ENCODE measurements at places on chromosomes 6 and 20.

- peak; percentile 88 for DNase-seq
Observed at GRCh38 chr20:44407402-44408184, 52.1 kb downstream of the HNF4A start.

DNA sequence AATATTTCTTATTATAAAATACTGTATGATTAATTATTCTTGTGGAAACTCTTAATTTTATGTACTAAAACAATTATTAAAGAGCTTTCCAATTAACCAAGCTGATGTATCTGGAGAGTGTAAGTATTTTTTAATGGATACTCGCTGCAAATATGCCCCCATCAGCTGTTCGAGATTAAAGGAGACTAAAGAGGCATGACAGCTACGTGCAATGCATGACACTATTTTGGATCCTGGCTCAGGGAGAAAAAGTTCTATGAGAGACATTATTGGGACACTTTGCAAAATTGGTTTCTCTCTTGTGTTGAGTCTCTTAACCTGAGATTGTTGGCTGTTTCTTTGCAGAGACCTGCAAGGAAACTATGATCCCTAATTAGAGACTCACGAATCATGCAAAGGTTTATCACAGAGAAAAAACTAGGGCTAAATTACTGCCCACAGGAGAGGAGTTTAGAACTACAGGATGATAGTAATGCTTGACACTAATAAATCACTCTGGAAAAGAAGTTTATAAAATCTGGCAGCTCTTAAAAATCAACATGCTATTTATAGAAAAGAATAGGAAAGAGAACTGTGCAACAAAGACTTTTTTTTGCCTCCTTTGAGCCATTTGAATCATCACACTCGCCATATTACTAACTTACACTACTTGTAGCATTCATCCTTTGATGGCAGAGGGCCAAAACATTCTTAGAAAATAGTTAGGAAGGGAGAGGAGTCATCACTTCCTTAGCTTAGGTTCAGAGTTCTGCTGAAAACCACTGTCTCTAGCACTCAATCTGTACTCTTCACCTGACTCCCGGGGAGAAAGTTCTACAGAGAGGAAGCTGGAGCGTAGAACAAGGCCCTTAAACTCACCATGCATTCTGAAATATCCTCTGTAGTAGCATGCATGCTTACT, 25.3 kb downstream of the NRN1 start:
- no peak for DNase-seq

DNA sequence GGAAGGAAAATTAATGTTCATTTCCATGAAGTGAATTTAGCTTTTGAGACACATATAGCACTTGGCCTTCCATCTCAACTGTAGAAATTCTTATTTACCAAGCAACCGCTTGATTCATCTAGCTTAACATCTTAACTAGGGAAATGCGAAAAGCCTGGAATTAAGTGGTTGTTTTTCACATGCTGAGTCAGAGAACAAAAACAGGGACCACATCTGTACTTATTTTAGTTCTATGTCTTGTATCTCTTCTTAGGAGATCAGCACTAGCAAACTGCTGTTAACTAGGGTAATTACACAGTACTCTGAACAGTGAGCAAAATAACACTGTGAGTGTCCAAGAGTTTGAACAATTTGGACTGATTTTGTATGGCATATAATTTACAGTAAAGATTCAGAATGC, 590.9 kb upstream of the NRSN1 start:
- no peak for DNase-seq

GRCh38 chr6:112874881-112875280, 527.8 kb downstream of the RFPL4B start:
- DNase-seq = no peak

- no peak for DNase-seq
Observed at GRCh38 chr20:8062756-8063155, 43.2 kb upstream of the TMX4 start.

GRCh38 chr6:39488255-39488879, 165.9 kb upstream of the KCNK16 start:
- DNase-seq = no peak

DNA sequence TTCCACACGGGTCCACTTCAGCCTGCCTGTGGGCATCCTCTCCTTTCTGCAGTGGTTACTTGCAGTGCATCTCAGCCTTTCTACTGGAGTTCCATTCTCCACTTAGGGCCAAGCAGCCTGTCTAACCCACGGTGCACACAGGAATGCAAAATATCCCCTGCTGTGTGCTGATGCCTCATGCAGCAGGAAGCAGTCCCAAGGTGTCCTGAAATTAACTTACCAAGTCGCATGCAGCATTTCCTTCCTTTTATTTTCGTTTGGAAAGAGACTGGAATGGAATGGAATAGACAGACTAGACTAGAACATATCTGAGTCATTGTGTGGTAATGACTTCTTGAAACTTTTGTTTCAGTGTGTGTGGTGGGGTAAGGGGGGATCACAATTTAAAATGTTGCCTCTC, 25.9 kb upstream of the FOXQ1 start:
- DNase-seq = no peak

DNA sequence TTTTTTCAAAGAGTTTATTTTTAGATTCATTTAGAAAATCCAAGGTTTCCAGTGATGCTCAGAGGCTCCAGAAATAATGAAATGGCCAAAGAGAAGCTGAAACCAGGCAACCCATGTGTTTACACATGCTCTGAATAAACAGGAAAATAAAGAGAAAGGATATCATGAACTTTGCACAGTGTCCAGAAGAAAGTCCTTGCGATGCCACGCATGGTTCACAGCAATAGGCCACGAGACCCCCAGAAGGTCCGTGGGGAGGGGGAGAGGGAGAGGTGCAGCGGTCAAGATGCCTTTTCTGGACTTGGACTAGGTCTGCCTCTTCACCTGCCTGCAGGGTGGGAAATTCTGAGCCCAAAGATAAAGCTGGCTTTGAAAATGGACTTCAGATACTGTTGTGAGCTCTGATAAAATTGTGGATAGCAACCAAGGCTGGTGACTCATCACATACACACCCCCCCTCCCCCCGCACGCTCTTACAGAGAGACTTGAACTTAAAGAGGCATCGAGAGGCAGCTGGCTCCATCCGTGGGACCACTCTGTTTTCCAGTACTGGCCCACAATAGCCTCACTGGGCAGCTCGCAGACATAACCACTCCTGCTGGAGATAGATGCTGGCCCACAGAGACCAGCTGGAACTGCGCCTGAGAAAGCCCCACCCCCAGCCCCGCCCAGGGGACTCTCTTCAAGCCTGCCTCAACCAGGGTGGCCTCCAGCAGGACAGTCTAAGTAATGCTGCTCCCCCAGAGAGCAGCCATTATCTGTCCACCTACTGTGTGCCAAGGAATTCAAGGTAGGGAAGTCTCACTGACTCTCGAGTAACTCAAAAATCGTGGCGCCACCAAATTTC, 21.2 kb upstream of the NFATC2 start:
- DNase-seq = peak; percentile 91

- no peak for DNase-seq
Observed at GRCh38 chr6:5906842-5907241, 99.9 kb downstream of the NRN1 start.

GRCh38 chr20:1652960-1653359, 4.6 kb downstream of the SIRPG start:
- DNase-seq = no peak

DNA sequence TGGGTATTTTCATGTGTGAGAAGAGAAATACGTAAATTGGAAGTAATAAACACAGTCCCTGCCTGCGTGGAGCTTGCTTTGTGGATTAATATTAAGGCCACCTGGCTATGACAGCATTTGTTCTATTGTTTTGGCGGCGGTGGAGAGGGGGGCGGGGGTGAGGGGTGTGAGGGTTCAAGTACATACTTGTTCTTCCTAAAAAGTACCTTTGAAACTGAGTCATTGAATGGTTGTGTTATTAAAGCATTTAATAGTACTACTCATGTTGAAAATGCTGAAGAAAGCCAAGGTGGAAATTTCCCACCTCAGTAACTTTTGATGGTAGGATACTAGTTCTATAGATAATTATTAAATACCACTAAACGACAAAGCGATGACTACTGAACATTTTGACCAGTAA, 95.0 kb downstream of the FOXC1 start:
- DNase-seq = no peak

GRCh38 chr20:389220-389619, 8.7 kb downstream of the TRIB3 start:
- no peak for DNase-seq

DNA sequence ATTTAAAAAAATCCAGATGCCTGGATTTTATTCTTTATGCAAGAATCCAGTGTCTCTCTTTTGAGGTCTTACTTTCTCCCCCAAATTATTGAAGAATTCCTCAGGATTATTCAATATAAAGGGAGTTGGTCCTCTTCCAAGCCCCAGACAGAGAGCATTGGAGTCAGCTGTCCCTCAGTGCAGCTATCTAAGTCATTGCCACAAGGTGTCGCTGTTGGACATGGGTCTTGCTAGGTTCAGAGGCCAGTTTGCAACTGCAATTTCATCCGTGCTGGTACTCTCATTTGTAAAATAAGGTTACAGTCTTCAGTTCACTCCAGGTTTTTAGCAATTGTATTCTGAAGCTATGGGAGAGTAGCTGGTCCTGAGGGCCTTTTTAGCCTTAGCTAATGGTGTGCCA, 27.8 kb downstream of the CCN2 start:
- peak; percentile 77 for DNase-seq

GRCh38 chr6:127907960-127908640, 7.2 kb upstream of the THEMIS start:
- no peak for DNase-seq

DNA sequence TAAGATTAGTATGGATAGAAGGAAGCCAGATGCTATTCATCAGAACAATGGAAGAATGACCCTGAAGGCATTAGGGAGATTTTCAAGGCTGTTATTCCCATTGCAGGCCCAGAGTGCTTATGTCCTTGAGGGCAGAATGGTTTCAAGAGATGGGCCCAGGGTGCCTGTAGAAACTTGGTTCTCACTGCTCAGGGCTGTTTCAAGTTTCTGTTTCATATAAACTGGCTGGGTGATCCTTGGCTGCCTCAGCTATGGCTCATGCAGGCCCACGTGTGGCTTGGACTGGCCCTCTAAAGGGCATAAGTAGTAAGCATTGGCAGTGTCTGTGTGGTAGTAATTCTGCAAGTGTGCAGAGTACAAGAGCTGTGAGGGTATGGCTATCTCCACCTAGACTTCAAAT, 540.9 kb upstream of the MAN1A1 start:
- no peak for DNase-seq

GRCh38 chr6:159074120-159074684, 29.4 kb upstream of the TAGAP start:
- DNase-seq = no peak

GRCh38 chr6:111922454-111923297, 49.4 kb upstream of the FYN start:
- DNase-seq = peak; percentile 63

- DNase-seq = no peak
Observed at GRCh38 chr20:37257988-37258387, 3.6 kb downstream of the GHRH start.

DNA sequence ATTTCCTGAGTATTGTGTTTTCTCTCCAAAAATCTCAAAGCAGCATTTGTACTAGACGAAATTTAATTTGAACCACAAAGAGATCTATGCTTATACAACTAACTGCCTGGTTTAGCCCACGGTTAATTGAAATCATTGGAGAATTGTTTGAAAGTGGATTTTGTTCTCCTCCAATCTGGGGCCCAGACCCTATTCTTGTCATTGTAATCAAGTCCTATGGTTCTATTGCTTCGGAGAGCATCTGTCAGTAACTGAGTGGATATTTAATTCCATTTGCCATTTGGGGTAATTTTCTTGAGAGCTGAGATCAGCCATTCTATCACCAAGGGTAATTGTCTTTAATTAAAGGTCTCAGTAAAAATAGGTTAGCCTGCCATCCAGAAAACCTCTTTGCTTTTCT, 117.0 kb upstream of the KCNG1 start:
- DNase-seq = no peak

GRCh38 chr6:3410385-3411360, 46.2 kb downstream of the SLC22A23 start:
- DNase-seq = peak; percentile 92

DNA sequence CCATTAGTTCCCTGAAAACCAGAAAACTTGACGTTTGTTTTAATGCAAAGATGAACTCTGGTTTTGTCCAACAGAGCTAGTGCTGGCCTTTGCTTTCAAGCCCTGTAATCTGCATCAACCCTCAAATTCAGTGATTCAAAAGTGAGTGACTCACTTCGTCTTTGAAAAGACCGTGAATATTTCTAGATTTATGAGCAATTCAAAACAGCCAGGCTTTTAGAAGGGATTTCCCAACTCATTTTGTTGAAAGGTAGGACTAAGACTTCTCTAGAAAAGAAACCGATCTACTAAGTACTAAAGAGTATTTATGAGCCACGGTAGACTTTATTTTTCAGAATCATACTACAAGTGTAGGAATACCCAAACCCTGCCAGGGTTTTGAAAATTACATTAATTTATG, 121.5 kb downstream of the UST start:
- DNase-seq = no peak

- DNase-seq = peak; percentile 33
Observed at GRCh38 chr6:157490611-157491269, 109.8 kb downstream of the ZDHHC14 start.

DNA sequence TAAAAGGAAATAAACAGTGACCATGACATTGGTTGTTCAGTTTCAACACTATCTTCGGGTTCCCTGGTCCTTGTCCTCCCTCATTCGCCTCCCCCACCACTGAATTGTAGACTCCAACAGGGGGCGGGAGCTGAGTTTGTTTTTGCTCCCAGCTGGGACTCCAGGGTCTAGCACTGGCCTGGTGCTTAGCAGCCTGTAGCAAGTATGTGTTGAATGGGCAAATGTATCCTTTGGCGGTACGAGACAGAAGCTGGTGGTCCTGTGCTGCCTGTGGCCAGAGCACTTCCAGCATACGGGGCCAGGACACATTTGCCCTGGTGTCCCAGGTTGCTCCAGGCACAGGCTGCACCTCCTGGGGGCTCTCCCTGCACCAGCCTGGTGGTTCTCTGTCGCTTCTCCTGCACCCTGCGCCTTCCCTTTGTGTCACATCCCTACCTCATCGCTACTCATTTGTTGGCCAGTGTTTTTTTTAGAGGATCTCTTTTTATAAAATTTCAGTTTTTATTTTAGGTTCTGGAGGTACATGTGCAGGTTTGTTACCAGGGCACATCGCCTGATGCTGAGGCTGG, 40.1 kb downstream of the PHACTR3 start:
- DNase-seq = no peak

DNA sequence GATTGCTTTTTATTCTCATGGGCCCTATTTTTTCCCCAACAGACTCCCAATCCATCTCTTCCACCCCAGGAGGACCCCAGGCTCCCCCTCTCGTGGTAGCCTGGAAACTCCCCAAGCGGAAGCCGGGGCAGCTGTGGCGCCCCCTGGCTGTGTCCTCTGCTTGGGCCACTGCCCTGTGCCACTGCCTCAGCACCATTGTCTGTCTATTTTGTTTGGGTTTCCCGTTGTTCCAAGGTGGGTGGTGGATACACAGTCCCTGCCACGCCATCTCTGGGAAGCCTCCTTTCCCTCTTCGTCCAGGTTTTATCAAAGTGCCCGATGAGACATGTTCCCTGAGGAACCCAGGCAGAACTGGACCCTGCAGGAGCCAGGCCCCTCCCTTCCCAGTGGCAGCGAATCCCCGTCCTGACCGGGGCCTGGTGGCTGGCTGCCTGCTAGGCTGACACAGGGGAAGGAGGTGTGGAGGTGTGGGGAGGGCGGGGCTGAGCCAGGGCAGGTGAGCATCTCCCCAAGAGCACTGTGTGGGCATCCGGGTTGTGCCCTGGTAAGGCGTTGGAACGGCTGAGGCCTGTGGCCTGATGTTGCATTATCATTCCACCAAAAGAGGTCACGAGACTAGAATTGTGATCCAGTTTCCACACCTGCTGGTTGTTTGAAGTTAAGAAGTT, 228.2 kb downstream of the CDH4 start:
- DNase-seq = no peak
